ENCODE measurements at places on chromosomes 11 and 22. TPM values are rescaled to one million over a fixed set of nuclear protein-coding genes. Genes with fewer than 3 reads are reported as not detected.

The FXYD6 gene
- polyA plus RNA-seq = 1.4 TPM

The ME3 gene
- 36.8 TPM for polyA plus RNA-seq

The RTN4RL2 gene
- polyA plus RNA-seq = 0.35 TPM

The CARD10 gene
- 36.1 TPM for polyA plus RNA-seq

The RTN3 gene
- 90.6 TPM for polyA plus RNA-seq

The OR5D13 gene
- not detected for polyA plus RNA-seq

The PANX2 gene
- polyA plus RNA-seq = 2.5 TPM

The TUT1 gene
- 11.5 TPM for polyA plus RNA-seq

The LRRC55 gene
- not detected for polyA plus RNA-seq

The CHRM1 gene
- not detected for polyA plus RNA-seq

The SLCO2B1 gene
- polyA plus RNA-seq = 0.04 TPM

The MS4A2 gene
- polyA plus RNA-seq = not detected

The PDE2A gene
- 16.8 TPM for polyA plus RNA-seq

The SORL1 gene
- 0.10 TPM for polyA plus RNA-seq

The MIF gene
- polyA plus RNA-seq = 898 TPM

The OR8G5 gene
- polyA plus RNA-seq = not detected

The GRK3 gene
- 0.56 TPM for polyA plus RNA-seq

The FAM83F gene
- polyA plus RNA-seq = not detected

The KCNJ1 gene
- not detected for polyA plus RNA-seq

The GAB4 gene
- polyA plus RNA-seq = not detected

The SLC22A9 gene
- not detected for polyA plus RNA-seq

The FIBP gene
- polyA plus RNA-seq = 210 TPM

The TMEM86A gene
- polyA plus RNA-seq = 2.1 TPM

The SLC22A6 gene
- polyA plus RNA-seq = not detected

The SLC25A18 gene
- not detected for polyA plus RNA-seq

The GLB1L3 gene
- polyA plus RNA-seq = not detected

The TSSK2 gene
- polyA plus RNA-seq = not detected

The UFD1 gene
- 228 TPM for polyA plus RNA-seq

The RGL4 gene
- not detected for polyA plus RNA-seq

The DDX25 gene
- not detected for polyA plus RNA-seq

Data from endothelial cell of umbilical vein (primary cell).